ENCODE measurements at places on chromosomes 11 and 22.
A peak's percentile ranks its signal among the peaks of the same experiment; 100 is the strongest.

GRCh38 chr11:126477535-126478305, 122.2 kb downstream of the ST3GAL4 start:
- no peak for DNase-seq

- DNase-seq: no peak
These were observed 4.8 kb downstream of the SMTN start for GRCh38 chr22:31085928-31086327.

DNA sequence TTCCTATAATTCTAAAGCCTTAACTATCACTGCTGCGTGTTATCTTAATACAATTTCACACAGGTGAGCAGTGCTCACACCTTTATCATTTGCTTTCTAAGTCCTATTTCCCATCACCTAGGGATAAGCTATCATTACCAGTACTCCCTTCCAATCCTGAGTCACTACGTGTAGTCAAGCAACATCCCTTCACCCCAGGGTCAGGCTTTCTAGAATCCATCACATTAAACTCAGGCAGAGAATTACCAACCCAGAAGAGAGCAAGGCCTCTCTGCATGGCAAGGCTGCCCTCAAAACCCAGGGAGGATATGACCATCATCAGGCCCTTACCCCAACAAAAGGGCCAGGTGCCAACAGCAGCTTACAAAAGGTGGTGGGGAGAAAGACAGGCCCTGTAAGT, 9.8 kb downstream of the PACSIN2 start:
- DNase-seq: no peak

DNA sequence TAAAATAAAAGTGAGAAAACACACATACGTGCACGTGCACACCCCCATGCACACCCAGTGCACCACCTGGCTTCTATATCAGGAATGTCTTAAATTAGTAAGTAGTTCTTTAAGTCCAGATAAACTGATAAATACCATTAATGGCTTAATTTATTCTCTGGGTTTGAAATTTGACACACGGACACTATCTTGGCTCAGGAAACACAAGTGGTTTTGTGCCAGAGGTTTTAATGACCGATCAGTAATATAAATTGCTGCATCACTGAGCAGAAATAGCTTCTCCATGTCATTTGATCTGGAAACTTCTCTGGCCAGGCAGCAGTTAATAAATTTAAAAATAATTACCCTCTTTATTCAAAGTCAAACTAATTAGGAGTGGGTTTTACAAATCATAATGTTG, 101.5 kb upstream of the NNMT start:
- no peak for DNase-seq

DNA sequence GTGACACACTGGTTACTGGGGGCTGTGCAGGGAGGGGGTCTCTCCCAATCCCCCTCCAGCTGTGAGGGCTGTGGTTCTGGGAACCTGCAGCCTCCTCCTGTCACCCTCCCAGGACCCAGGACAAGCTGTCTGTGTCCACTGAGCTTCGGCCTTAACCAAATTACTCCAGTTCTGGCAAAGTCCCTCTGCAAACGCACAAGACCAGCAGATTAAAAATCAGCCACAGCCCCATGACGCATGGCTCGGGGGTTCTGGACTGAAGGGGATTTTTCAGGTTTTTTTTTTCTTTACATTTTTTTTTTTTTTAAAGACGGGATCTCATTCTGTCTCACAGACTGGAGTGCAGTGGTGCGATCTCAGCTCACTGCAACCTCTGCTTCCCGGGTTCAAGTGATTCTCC, 32.2 kb upstream of the A4GALT start:
- no peak for DNase-seq

DNA sequence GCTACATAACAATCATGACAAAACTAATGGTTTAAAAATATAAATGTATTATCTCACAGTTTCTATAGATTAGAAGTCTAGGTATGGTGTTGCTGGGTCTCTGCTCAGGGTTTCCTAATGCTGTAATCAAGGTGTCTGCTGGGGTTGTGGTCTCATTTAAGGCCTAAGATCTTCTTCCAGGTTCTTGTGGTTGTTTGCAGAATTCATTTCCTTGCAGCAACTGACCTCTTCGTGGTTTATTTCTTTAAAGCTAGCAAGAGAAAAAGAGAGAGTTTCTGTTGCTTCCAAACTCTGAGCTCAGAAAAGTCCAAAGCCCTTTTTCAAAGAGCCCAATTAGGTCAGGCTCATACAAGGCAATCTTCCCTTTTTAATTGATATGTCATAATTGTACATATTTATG, 452.7 kb upstream of the CCDC179 start:
- DNase-seq: no peak

- no peak for DNase-seq
These were observed 1.6 kb downstream of the CASP1 start for GRCh38 chr11:105033343-105033742.

DNA sequence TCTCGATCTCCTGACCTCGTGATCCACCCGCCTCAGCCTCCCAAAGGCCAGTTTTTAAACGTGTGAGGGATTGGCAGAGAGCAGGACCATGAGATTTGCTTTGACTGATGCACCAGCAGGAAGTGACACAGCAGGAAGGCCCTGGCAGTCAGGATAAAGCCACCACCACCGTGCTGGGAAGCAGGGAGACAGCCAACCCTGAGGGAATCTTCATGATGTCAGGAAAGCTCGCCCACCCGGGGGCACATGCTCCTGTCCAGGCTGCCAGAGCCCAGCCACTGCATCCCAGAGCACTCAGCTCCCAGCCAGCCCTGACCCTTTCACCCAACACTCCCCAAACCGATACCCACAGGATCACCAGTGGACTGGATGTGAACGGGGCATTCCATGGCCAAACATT, 6.1 kb downstream of the TUBGCP6 start:
- DNase-seq: no peak

GRCh38 chr11:63502252-63502820, 3.5 kb upstream of the LGALS12 start:
- DNase-seq: no peak

DNA sequence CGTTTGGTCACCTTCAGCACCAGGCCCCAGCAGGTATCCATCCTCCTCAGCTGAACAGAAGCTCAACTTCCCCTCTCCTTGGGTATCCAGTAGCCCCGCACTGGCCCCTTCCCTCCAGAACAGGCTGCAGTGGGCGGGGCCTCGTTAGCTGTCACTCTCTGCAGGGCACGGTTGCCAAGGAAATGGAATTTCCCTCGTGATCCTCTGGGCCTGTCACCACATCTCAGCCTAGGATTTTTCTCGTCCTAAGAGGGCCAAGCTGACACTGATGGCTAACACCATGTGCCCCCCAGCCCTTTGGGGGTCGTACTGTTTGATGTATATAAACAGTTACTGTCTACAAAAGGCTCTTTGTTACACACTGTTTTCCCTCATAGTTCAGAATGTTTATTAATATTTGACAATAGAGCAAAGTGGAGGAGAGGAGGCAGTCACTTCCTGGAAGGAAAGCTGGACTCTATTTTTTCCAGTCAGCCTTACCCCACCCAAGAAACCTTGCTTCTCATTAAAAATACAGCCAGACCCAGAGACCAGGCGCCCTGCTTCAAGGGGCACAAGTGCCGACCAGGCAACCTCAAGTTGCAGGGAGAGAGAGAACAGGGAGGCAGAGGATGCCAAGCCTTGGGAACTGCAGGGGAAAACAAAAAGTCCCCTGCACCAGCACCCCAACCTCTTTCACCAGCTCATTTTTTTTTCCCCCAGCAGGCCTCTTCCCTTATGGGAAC, 44.5 kb downstream of the FEZ1 start:
- DNase-seq: peak; percentile 72

DNA sequence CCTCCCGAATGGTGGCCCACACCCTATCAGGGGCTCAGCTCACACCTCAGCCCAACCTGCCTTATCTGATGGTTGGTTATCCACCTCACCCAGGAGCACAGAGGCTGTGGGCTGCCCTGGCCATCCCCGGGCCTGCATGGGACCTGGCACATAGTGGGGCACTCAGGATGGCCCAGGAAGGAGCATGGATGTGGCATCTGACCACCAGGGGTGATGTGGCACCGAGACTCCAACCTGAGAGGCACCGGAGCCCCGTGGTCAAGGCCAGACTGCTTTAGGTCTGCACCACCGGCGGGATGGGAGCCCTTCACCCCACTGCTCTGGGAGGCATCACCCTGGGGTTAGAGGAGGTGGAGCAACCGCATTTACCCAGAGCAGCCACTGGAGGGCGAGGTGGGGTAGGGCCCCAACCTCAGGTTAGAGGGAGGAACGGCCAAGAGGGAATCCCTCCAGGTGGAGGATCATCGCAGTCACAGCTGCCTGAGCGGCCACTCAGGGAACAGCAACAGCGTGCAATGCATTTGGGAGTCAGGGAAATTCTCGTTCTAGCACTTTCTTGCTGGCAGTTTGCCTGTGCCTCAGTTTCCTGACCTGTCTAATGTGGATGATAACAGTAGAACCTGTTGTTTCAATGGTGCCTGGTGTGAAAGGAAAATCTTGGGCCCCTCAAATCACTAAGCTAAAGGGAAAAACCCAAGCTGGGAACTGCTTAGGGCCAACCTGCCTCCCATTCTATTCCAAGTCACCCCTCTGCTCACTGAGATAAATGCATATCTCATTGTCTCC, 52.9 kb upstream of the CARS1 start:
- no peak for DNase-seq

DNA sequence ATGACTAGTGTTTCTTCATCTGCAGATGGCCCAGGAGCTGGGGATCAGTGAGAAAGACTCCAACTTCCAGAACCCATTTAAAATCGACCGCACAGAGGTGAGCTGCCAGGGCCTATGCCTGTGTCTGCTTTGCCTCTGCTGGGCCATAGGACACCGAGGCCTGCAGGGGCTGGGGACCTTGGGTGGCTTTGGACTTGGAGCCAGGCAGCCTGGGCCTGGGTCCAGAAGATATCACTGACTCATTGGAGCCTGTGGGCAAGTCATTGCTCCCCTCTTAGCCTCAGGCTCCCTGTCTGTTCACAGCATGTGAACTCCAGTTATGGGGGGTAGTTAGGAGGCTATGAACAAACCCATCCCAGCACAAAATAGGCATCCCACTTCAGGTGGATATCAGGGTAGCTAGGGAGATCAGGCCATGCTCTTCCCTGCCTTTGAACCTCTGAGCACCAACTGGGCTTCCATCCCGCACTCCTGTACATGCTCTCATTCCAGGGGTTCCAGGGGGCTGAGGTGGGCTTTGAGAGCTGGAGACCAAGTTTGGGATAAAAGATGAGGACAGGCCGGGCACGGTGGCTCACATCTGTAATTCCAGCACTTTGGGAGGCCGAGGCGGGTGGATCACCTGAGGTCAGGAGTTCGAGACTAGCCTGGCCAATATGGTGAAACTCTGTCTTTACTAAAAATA, 13.4 kb downstream of the CCDC134 start:
- DNase-seq: no peak

- DNase-seq: no peak
These were observed 223 bp downstream of the WT1 start for GRCh38 chr11:32435152-32435480.

GRCh38 chr11:115409691-115410220, 94.5 kb downstream of the CADM1 start:
- no peak for DNase-seq

GRCh38 chr11:13249992-13250391, 27.6 kb upstream of the BMAL1 start:
- no peak for DNase-seq

DNA sequence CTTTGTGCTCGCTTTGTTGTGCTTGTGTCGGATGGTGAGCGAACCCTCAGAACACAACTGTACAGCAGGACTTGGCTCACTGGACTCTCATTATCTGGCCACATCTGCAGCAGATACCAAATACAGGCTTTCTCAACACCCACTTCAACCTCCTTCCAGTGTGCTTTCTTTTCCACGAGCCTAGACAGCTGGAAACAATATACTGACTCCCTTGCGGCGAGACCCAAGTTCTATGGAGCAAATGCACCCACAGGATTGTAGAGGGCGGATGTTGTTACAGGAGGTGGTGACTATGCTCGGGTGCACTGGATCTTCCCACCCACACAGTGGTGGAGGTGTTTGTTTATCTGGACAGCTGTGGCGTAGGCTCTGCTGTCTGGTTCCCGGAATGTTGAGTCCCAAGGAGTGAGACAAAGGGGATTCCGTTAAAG, 204.3 kb downstream of the TENM4 start:
- DNase-seq: no peak

- DNase-seq: peak; percentile 18
These were observed 34.0 kb downstream of the HIPK3 start for GRCh38 chr11:33291004-33291777.

- DNase-seq: no peak
These were observed 154.5 kb upstream of the C11orf87 start for GRCh38 chr11:109267293-109268095.

DNA sequence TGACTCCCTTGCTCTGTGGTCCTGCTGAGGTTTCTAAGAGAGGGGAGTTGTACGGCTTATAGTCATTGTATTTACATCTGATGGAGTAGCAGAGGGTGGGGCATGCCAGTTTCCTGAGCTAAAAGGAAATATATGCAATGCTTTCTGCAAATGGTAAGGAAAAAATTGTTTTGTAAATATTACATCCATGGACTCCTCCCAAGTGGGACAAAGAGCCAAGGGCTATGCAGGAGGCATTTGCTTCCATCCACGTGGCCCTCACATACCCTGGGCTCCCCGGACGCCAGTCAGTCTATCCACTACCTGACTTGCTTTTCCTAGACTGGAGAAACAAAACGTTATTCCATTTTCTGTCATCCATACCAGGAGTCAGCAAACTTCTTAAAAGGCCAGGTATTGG, 59.7 kb upstream of the PITPNB start:
- no peak for DNase-seq

GRCh38 chr11:1842149-1843097, 3.6 kb downstream of the TNNI2 start:
- peak; percentile 88 for DNase-seq

GRCh38 chr22:44181033-44181911, 547 bp downstream of the PARVG start:
- DNase-seq: no peak

GRCh38 chr11:10108915-10109680, 184.9 kb downstream of the SBF2 start:
- no peak for DNase-seq

- DNase-seq: no peak
These were observed 615.4 kb upstream of the B3GAT1 start for GRCh38 chr11:135027461-135027860.

GRCh38 chr22:22359465-22359864, 114.9 kb downstream of the VPREB1 start:
- DNase-seq: no peak

DNA sequence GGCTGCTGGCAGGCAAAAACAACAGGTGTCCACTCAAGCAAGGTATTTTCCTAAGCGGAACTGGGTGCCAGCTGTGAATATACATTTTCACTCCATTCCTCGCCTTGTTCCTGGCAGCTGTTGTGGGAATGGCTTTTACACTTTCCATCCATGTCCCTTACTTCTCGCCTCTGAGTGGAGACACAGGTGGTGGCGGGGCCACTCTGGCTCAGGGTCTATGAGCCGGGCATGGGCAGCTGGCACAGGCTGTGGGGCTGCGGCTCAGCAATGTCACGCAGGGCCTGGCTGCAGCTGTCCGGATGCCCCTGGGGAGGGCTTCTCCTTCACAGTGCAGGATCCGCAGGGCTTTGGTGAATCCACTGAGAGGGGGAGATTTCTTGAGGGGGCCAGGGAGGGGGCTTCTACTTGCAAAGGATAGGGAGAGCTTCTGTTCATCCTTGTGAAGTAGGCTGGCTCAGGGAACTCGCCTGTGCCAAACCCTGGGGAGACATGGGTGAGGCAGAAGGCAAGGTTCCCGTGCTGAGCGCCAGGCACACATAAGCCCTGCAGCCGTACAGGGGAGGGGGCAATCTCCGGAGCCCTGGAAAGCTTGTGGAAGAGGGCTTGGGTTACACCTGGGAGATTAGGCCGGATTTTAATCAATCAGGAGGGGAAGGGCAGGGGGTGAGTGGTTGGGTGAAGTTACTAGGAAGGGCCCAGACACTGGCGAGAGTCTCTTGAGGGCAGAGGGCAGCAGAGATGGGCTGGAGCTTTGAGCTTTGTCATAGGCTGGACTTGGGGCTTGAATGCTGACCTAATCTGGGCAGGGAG, 45.7 kb downstream of the KCNQ1OT1 start:
- no peak for DNase-seq
